ENCODE measurements at places on chromosomes 4 and X.

GRCh38 chr4:177853229-177853628, 411.0 kb upstream of the AGA start:
- DNase-seq: no peak

GRCh38 chr4:68724426-68724825, 54.0 kb upstream of the UGT2B15 start:
- DNase-seq: no peak

GRCh38 chr4:184514121-184514988, 40.0 kb upstream of the IRF2 start:
- DNase-seq: no peak

DNA sequence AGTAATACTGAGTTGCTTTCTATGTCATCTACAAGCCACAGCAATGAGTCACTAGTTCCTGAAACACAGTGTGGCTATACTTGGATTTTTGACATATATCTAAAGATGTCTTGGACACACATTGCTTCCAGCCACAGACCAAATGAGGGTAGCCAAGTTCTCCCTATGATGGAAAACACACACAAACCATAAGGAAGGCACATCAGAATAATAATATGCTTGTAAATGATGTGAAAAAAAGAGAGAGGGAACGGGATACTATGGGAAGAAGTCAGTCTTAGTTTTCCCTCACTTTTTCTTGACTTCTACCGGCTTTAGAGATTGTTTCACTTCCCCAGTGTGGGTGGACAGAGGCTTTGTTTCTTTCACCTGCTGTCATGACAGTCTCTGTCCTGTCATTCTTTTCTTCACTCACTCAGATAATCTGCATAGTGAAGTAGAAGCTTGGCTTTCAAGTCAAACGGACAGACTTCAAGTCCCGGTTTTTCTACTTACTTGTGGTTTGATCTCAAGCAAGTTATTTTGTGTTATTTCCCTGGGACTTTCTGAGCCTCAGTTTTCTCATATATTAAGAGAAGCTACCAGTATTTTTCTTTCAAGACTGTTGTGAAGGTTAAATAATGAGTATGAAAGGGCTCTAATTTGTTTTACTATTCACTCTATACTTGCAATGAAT, 34.7 kb downstream of the P2RY10 start:
- DNase-seq: no peak

DNA sequence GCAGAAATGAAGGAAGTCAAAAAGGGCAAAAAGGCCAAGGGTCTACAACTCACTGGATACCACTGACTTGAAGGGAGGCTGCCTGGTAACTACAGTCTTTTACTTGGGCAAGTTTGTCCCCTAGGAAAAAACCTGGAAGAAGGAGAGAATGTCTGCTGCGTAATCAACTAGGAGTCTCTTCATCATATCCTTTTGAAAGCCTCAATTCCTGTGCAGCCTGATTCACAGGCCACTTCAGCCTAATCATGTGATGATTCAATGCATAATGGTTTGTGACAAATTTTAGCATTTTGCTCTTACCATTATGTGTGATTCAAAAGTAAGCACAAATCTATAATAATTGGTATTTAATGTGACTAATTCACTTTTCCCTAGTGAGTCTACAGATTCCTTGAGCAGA, 273.6 kb downstream of the FRMPD4 start:
- no peak for DNase-seq

GRCh38 chr4:37685161-37685822, 884 bp downstream of the RELL1 start:
- no peak for DNase-seq

DNA sequence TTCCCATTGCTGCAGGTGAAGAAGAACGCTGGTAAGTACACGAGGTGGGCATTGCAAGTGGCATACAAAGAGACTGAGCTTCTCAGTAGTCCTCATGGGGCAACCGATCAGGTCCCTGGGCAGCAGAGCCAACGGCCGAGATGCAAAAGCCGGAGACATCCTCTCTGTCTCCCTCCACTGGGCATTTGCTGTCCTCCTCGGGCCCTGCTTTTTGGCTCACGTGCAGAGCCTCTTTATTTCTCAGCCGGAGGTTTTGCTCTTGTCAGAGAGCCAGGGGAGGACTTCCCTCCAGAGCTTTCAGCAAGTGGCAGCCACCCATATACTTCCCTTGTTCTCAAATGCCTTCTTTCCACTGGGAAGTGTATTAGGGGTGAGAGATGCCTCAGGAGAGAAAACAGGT, 18.0 kb downstream of the STARD8 start:
- DNase-seq: no peak

GRCh38 chrX:95484781-95485180, 1199.9 kb upstream of the DIAPH2 start:
- DNase-seq: no peak

DNA sequence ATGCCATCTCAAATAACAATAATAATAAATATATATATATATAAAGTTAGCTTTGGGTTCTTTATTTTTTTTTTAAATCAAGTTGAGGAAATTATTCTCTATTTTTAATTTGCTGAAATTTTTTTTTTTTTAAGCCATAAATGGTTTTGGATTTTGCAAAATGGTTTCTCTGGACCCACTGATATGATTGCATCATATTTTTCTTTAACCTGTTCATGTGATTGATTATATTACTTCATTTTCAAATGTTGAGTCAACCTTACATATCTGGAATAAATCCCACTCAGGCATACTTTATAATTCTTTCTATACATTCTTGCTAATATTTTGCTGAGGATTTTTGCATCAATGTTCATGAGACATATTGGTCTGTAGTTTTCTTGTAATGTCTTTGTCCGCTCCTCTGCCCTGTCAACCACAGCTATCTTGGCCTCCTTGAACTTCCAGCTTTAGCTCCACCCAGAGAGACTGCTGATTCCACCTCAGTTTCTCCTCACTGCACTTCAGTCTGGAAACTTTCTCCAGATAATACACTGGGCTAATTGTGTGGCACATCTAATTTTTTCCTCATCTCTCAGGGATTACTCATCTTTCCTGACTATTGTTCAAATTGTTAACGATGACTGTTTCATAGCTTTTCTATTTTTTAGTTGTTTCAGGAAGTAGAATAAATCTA, 160.9 kb upstream of the GIMD1 start:
- no peak for DNase-seq

GRCh38 chr4:73988061-73988460, at the start of gene PPBP:
Gene PPBP (minus strand): TSS chr4:73988190. CDS start chr4:73988103, 87 bp downstream.
- DNase-seq: no peak

DNA sequence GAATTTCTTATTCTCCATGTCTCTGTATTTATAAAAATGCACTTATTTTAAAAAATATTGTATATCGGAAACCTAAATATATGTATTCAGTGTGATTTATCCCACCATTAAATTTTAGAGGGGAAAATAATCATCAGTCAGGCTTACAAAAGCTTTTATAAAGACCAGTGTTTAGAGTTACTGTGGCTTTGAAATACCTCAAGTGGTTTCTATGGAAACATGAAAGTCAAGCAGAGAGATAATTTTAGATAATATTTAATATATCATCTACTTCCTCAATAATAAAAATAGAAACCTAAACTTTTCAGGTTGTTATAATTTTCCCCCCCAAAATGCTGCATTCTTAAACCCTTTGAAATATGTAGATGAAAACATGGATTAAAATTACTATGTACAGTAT, 332.9 kb upstream of the PITX2 start:
- no peak for DNase-seq

DNA sequence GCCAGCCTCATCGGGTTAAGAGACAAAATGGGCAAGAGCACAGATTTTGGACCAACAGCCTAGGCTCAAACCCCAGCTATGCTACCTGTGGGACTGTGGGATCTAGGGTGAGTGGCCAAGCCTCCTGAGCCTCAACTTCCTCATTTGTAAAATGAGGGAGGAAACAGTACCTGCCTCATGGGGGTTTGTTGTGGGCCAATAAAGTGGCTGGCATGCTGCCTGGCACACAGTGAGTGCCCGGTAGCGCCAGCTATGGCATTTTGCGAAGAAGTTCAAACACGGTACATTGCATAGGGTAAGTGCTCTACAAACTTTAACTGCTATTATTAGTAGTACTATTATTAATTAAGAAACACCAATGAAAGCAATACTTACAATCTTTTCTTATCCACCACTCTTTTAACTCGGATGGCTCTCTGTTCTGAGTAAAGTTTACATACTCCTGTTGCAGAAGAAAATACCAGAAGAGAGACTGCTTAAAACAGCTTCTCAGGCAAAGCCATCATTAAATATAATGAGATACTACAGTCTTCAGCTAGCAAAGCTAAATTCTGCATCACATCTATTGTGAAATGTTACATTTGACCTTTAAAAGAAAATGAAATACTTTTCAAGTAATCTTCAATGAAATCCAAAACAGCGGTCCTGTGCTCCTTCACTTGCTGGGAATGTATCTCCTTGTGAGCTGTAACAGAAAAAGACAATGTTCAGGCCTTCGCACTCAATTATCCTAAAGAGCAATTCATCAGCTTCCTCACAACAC, 70.1 kb downstream of the NSG1 start:
- no peak for DNase-seq

DNA sequence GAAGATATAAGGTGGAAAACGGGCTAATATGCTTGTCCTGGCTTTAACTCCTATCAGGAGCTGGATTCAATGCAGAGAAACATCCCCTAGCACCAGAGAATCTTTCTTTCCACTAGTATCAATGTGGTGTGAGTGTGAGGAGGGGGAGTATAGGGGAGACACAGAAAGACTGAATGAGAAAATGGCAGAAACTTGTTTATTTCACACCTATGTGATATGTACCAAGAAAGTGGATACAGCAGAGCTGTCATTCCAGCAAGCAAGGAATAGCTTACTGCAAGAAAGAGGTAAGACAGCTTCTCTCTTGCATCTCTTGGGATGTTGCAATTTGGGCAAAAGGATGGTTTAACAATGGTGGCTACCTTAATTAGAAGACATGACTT, 105.6 kb downstream of the LNX1 start:
- DNase-seq: no peak

GRCh38 chr4:41569961-41570360, 32.0 kb downstream of the LIMCH1 start:
- DNase-seq: no peak

DNA sequence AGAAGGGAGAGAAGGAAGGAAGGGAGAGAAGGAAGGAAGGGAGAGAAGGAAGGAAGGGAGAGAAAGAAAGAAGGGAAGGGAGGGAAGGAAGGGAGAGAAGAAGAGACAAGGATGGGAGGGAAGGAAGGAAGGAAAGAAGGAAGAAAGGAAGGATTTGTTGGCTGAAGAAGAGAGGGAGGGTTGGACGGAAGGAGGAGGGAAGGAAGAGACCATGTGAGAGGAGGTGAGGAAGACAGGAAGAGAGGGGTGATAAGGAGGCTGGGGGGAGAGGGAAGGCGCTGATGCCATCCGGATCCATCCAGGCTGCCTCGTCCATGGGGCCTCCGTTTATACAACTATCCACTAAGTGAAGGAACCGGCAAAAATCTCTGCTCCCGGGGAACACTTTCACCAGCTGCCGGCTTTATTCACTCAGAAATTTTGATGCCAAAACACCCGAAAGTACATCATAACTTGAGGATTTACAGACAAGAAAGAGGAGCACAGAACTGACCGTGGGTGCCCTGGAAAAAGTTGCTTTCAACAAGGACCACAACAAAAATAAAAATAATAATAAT, 14.9 kb downstream of the DHRSX start:
- no peak for DNase-seq

GRCh38 chr4:186984105-186984644, 260.5 kb upstream of the FAT1 start:
- no peak for DNase-seq

DNA sequence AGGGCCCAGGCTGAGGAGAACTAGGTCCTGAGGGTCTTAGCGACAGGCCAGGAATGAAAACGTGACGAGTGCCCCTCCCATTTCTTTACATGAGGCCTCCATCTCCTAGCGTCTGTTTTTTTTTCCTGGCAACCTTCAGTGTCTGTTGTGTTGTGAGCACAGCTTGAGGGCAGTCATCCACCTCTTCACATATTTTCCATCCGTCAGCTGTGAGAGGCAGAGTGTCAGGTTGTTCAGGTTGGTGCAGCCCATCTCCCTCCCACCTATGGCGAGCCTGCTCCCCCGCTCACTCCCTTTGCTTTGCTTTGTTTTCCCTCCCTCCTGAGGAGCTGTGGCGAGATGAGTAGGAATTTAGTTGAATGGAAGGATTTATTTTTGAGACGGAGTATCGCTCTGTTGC, 51.7 kb upstream of the CHRNA9 start:
- DNase-seq: peak; percentile 31

DNA sequence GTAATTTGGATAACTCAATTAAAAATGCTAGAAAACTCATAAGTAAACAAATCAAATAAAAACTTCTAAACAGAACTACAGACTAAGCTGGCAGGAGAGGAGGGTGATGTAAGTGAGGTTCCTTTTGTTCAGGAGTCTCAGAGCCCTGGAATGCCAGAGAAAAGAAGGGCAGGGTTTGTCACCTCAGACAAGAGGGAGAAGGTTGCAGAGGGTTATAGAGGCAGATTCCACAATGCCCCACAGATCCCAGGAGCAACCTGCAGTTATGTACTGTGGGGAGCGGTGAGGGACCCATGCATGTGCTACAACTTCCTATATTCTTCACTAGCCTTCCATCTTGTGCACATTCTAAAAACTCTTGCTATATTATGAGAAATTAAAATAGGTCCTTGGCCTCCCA, 129.7 kb downstream of the CFAP299 start:
- DNase-seq: no peak

- no peak for DNase-seq
Observed at GRCh38 chrX:72349190-72349589, 43.5 kb upstream of the CITED1 start.

DNA sequence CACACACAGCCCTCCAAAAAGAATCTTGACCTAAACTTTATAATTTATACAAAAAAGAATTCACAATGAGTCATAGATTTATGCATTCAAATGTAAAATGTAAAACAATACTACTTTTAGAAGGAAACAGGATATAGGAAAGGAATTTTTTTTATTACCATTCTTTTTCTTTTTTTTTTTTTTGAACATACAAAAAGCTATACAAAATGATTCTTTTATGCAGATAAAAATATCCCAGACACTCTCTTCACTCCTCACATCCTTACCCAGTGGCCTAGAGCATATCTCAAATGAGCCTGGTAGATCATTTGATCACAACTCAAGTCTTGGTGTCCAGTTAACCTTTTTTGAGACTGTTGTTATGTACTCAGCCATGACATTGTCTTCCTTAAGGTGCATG, 307.3 kb upstream of the KLF3 start:
- no peak for DNase-seq

GRCh38 chrX:1212532-1212931, at the start of gene CRLF2:
Gene CRLF2 (minus strand): TSS chrX:1212649. CDS start chrX:1212634, 15 bp downstream.
- DNase-seq: no peak

- no peak for DNase-seq
Observed at GRCh38 chrX:15948318-15948660, 93.7 kb upstream of the AP1S2 start.

DNA sequence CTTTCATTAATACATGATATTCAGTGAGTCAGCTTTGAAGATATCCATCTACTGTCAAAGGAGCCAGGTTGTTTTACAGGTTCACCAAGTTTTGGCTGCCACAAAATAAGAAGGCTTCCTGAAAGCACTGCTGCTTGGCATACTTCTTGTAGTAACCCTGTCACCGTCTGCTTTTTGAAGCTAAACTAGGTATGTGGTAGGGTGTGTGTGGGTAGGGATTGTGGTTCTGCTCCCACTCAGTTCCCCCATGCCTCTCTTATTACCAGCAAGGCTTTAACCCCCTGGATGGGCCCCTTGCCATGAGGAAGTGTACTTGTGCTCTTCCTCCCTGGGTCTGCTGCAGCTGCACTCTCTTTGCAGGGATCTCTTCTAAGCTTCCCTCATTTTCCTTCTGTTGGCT, 191.2 kb downstream of the BANK1 start:
- DNase-seq: no peak

- no peak for DNase-seq
Observed at GRCh38 chr4:108396900-108397497, 223.4 kb upstream of the RPL34 start.

Data from activated CD8-positive, alpha-beta memory T cell treated with anti-CD3 and anti-CD28 coated beads for 4 hours (primary cell).